Natural killer cell (primary cell): ENCODE measurements at places on chromosomes 7 and 10. TPM values are rescaled to one million over a fixed set of nuclear protein-coding genes. Genes with fewer than 3 reads are reported as not detected.

HMX3 gene
- 0.33 TPM for total RNA-seq

TFR2 gene
- total RNA-seq, result 13.8 TPM

ACSM6 gene
- not detected for total RNA-seq

DYNC1I1 gene
- not detected for total RNA-seq

DOCK4 gene
- total RNA-seq, result 2.4 TPM

UCN3 gene
- total RNA-seq, result not detected

DNA sequence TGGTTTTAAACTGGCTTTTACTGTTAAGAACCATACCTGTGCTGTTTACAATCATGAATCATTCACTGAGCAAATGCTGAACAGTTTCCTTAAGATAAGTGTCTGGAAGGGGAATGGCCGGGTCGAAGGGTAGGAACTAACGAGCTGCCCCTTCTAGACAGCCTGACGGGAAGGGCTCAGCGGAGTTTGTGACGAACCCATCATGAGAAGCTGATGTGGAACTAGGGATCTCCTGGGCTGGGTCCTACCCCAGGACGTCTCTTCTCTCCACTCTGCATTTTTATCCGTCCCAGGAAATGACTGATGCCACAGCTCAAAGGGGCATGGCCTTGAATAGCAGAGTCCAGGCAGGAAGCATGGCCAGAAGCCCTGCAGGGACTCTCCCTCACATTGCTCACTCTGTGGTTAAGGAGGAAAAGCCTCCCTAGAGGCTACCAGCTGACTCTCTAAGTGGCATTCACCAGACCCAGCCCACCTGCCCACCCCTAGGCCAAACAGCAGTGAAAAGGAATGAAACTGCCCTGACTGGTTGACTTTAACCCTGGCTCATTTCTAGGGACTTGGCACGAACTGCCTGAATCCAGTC is 112.0 kb downstream of the PFKFB3 start:
- DNase-seq, result no peak

GRCh38 chr10:76628801-76629200 is 1008.8 kb downstream of the KCNMA1 start:
- no peak for DNase-seq

DNA sequence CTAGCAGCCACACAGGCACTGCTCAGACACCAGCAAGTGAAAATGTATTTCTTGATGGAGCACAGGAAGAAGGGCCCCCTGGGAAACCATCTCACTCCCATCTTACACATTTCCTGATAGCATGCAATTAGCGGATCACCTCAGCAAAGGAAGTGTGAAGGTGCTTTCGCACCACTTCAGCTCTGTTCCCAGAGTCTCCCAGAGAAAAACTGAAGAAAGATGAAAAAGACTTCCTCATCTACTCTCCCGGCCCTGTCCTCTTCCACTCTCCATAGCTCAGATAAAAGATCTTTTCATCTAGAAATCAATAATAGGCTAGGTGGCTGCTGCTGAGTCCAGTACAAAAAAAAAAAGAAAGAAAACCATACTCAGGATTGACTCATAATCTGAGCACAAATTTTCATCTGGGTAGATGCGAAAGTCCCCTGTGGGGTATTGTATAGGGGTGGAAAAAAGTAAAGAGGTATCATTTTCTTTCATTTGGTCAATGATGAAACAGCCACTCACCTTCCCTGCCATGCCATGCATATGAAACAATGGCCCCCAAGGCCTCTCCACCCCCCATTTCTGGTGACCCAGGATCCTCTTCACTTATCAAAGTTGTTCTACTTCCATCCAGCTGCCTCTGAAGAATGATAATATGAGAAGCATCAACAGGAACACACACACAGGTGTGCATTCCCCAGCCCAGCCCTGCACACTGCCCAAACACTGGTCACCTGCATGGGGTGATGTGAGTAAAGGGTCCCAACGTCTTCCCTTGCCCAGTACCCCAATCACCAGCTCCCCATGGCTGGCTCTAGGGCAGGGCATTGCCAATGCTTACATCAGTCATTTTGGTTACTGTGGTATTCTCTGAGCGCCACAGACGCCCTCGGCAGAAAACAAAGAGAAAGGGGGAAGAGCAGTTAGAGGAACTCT is 48.8 kb upstream of the DGKI start:
- DNase-seq, result no peak

DNA sequence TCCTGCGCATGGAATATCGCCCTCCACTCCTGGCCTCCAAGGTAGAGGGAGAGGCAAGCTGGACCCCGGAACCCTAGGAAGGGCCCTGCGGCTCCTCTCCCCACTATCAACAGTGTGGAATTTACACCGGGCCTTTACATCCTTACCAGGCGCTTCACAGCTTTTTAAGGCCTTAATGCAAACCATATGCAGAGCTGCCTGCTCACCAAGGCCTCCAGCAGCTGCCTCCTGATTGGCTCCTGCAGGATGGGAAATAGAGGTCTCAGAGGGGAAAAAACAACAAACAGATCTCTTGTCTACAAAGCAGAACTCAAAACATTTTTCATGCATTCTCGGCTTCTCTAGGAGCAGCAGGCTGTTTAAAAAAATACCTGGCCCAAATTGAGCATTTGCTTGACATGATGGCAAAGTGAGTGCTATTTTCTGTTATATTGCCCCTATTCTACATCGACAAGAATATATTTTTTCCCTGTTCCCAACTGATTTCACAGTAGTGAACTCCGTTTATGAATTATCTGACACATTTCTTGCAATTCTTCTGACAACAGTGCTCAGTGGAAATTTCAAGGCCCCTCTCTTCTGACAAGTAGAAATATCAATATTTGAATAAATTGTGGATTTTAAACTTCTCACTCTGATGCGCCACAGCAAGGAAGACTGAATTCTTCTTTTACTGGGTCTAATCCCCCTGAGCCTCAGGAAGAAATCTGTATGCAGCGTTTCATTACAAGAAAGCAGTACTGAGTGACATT is 51.7 kb downstream of the EBF3 start:
- DNase-seq, result no peak

- DNase-seq, result no peak
Observed at GRCh38 chr7:22669692-22670421, 57.1 kb upstream of the IL6 start.
